ENCODE measurements at places on chromosomes 3 and 15.

DNA sequence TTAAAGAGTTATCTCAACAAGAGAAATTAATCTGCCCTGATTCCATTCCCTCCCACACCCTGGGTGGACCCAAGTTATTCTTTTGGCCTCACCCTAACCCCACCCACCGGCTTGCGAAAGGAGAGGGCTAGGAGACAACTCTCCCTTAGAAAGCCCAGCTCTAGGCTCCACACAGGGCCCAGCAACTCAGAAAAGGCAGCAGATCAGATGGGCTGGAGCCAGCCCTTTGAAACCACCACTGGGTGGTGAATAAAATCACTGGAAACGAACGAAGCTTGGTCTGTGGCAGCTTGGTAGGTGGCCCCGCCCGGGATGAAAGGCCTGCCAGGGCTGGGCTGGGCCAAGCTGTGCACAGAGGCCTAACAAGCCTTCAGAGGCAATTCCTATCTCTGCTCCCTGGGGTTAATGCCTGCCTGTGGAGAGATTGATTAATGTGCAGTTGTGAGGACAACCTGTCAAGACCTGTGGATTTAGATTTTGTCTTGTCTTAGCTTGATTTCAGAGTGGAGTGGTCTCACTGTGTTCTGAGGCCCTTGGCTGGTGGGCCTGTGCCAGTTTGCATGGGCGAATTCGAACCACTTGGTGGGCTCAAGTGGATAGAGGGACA, 38.8 kb downstream of the BHLHE40 start:
- DNase-seq: no peak

GRCh38 chr15:71659730-71660067, 150.7 kb upstream of the NR2E3 start:
- DNase-seq: no peak

DNA sequence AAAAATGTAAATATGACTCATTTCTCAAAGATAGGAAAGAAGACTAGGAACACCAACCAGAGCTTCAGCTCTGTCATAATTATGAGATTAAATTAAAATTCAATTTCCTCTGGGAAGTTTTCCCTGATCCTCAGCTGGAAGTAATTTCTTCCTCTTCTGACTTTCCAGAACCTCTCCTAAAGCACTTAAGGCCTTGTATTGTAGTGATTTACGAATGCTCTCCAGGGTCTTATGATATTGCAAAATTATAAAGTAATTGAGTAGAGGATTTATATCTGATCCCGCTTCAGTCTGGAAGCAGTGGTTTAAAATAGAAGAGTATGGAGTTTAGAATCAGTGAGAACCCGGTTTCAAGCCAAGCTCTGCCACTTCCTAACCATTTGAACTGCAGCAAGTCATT, 279.8 kb downstream of the ZPLD1 start:
- no peak for DNase-seq

DNA sequence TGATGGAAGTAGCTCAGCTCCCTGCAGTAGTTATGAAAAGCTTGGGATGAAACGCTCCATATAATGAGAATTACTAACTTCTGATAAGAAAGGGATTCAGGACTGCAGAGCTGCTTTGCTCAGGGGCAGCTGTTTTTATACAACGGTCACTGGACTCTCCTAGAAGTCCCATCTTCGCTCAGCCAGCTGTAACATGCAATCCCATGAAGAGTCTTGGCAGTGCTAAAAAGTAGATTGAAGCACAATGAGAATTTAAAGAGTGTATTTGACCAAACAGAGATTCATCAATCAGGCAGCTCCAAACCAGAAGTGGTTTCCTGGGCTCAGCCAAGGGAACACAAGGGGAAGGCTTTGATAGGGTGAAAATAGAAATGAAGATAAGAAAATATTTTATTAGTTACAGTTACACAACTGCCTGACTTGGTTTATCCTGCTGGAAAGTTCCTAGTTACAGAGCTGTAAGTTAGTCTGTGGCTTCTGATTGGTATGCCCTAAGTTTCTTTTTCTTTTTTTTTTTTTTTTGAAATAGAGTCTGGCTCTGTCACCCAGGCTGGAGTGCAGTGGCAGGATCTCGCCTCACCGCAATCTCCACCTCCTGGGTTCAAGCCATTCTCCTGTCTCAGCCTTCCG, 24.1 kb downstream of the SIDT1 start:
- no peak for DNase-seq

DNA sequence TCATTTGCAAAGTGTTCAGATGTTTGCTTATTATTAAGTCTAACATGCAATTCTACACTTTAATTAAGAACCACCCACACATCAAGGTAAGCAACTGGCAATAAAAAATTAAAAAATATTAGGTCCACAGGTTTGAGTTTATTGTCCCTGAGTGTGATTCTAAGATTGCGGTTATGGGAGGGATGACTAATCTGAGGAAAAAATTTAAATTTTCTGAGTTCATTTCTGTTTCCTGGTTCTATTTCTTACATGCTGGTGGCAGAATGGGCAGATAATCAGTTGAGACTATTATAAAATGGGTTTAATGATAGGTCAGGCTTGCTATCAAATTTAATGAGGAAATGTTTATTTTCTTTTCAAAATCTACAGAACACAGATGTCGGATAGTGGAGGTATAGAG, 105.9 kb downstream of the TP63 start:
- no peak for DNase-seq

Measured in NCI-H187 treated with DMSO at 0.1 percent for 48 hours (cell line).